ENCODE measurements at places on chromosomes 7 and 10. TPM values are rescaled to one million over a fixed set of nuclear protein-coding genes. Genes with fewer than 3 reads are reported as not detected.

GRCh38 chr7:54778166-54778565, 19.2 kb upstream of the SEC61G start:
- no peaks in the 10 kb centered on the region for H3K36me3 ChIP-seq
- no peaks in the 10 kb centered on the region for H3K27me3 ChIP-seq
- no peak for DNase-seq

DNA sequence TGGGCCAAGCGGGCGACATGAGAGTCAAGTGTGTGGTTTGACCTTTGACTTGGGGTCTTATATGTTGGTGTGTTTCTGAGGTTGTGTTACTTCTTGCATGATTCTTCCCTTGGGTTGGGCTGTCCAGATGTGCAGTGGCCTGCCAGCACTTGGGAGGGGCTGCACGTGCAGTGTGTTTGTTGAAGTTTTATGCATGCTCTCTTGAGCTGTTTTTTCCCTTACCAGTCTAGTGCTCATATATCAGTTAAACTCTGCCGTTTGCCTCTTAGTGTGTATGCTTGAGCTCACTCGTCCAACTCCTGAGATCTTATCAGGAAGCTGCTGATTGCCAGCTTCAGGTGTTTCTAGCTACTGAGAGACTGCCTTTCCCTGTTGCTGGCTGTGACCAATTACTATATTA, 23.1 kb downstream of the SP4 start:
- peaks cover 6% of the 10 kb centered on the region for H3K4me1 ChIP-seq
- no peaks in the 10 kb centered on the region for H3K27me3 ChIP-seq
- H3K36me3 ChIP-seq = no peaks in the 10 kb centered on the region
- no peak for DNase-seq
- H3K27ac ChIP-seq = no peak overlapping the region

DNA sequence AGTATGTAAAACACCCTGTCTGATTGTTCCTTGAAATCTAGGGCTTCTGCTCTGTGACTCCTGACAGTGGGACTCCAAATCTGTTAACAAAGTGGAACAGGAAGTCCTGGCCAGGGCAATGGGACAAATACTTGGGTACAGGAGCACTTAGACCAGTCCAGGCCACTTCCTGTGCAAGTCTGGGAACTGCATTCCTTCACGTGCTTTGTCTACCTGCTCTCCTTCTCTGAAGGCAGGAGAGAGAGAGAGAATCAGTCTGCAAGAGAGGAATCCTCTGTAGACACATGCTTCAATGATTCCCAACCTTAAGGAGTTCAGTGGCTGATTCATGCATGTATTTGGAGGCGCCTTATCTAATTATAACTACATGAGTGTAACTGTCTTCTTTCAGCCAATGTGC, 530.2 kb downstream of the GATA3 start:
- no peaks in the 10 kb centered on the region for H3K36me3 ChIP-seq
- no peak overlapping the region for H3K27ac ChIP-seq
- no peak for DNase-seq
- H3K4me1 ChIP-seq = no peaks in the 10 kb centered on the region
- no peak overlapping the region for H3K4me3 ChIP-seq
- H3K27me3 ChIP-seq = no peaks in the 10 kb centered on the region

GRCh38 chr10:17368708-17369272, 85.6 kb downstream of the ST8SIA6 start:
- no peaks in the 10 kb centered on the region for H3K27me3 ChIP-seq
- H3K4me3 ChIP-seq = no peak overlapping the region
- no peaks in the 10 kb centered on the region for H3K36me3 ChIP-seq
- H3K4me1 ChIP-seq = no peaks in the 10 kb centered on the region

GRCh38 chr10:124221356-124222317, 128.2 kb upstream of the CHST15 start:
- no peak overlapping the region for H3K27ac ChIP-seq
- DNase-seq = no peak
- H3K4me1 ChIP-seq = no peaks in the 10 kb centered on the region
- no peaks in the 10 kb centered on the region for H3K27me3 ChIP-seq
- H3K36me3 ChIP-seq = no peaks in the 10 kb centered on the region
- no peak overlapping the region for H3K4me3 ChIP-seq

GRCh38 chr7:108299251-108299973, 156.8 kb downstream of the NRCAM start:
- H3K27me3 ChIP-seq = no peaks in the 10 kb centered on the region
- DNase-seq = no peak
- H3K4me1 ChIP-seq = no peaks in the 10 kb centered on the region
- H3K36me3 ChIP-seq = no peaks in the 10 kb centered on the region

GPR26 gene
- total RNA-seq = not detected

GRCh38 chr10:98269435-98269912, 1.5 kb upstream of the LOXL4 start:
- H3K27me3 ChIP-seq = no peaks in the 10 kb centered on the region

DNA sequence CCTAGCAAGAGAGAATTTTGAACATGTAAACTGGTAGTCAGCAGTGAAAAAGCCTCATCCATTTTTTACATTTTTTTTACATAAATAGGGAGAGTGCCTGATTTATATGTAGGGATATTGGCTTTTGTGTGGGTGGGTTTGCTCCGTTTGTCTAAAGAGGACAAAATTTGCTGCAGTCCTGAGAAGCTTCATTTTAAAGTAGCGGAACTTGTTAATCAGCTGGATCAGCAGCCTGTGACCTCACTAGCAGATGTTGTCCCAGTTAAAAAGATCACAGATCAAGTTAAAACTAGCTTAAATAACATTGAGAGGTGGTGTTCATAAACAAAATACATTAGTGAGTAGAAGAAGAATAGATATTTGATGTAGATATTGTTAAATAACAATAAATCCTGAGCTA, 2.6 kb downstream of the ATRNL1 start:
- no peak overlapping the region for H3K27ac ChIP-seq
- no peak overlapping the region for H3K4me3 ChIP-seq
- H3K4me1 ChIP-seq = peaks cover 4% of the 10 kb centered on the region
- peaks cover 19% of the 10 kb centered on the region for H3K27me3 ChIP-seq
- DNase-seq = no peak
- no peaks in the 10 kb centered on the region for H3K36me3 ChIP-seq

WIPF3 gene
- total RNA-seq = 6.9 TPM

PLAU gene
- total RNA-seq = 1.8 TPM

GRCh38 chr7:4791738-4792536, 16.5 kb downstream of the AP5Z1 start:
- H3K36me3 ChIP-seq = peaks cover 37% of the 10 kb centered on the region
- H3K4me3 ChIP-seq = peak overlapping the region; percentile 72
- no peaks in the 10 kb centered on the region for H3K4me1 ChIP-seq
- H3K27me3 ChIP-seq = no peaks in the 10 kb centered on the region

CTAGE4 gene
- total RNA-seq = not detected

DNA sequence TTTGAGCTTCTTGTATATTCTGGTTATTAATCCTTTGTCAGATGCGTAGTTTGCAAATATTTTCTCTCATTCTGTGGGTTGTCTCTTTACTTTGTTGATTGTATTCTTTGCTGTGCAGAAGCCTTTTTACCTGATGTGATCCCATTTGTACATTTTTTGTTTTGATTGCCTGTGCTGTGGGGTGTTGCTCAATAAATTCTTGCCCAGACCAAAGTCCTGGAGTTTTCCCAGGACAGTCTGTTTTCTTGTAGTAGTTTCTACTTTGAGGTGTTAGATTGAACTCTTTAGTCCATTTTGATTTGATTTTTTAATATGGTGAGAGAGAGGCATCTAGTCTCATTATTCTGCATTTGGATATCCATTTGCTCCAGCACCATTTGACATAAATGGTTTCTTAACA, 588.7 kb upstream of the MBL2 start:
- H3K27me3 ChIP-seq = no peaks in the 10 kb centered on the region
- no peak for DNase-seq
- no peaks in the 10 kb centered on the region for H3K36me3 ChIP-seq
- H3K4me1 ChIP-seq = no peaks in the 10 kb centered on the region
- H3K4me3 ChIP-seq = no peak overlapping the region

CPSF4 gene
- total RNA-seq = 26.2 TPM

GRCh38 chr10:27192284-27192683, 37.1 kb downstream of the MASTL start:
- DNase-seq = peak; percentile 42
- no peaks in the 10 kb centered on the region for H3K4me1 ChIP-seq
- H3K36me3 ChIP-seq = no peaks in the 10 kb centered on the region
- no peaks in the 10 kb centered on the region for H3K27me3 ChIP-seq

DNA sequence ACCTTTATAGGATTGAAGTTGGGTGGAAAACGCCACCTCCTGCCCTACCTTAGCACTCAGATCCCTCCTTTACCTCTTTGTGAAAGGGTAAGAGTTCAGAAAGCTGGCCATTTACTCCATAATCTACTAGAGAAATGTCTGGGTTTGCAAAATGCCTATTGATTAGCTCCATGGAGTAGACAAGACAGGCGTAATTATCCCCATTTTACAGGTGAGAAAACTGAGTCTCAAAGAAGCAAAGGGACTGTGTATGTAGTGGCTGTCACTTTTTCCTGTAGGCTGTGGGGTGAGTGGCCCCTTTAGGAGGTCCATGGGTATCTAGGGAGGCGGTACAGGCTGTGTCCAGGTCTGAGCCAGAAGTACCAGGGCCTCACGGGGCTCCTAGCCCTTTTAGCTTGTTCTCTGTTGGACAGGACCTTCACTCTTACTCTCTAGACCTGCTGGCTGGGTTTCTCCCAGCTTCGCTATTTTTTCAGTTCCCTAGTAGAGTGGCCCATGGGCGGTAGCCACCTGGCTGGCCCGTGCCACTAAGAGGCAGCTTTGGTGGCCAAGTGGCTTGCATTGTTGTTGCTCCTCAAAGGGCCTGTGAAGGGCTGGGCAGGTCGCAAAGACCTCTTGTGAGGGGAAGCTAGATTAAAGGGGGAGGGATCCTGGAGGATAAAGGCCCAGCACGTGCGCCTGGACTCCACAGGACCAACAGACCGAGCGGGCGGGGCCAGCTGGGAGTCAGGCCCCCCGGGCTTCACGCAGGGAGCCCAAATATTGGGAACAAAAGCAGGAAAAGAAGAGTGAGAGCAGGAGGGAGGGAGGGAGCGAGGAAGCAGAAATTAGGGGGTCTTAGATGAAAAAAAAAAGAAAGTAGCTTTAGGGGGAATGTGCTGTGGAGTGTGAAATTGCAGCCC, 4.7 kb upstream of the PAX2 start:
- peaks cover 36% of the 10 kb centered on the region for H3K4me1 ChIP-seq
- H3K4me3 ChIP-seq = no peak overlapping the region
- peaks cover 92% of the 10 kb centered on the region for H3K27me3 ChIP-seq
- no peak for DNase-seq

RPEL1 gene
- total RNA-seq = not detected

GRCh38 chr7:45176091-45176490, 18.5 kb downstream of the RAMP3 start:
- DNase-seq = no peak
- H3K27me3 ChIP-seq = no peaks in the 10 kb centered on the region
- no peaks in the 10 kb centered on the region for H3K4me1 ChIP-seq
- no peaks in the 10 kb centered on the region for H3K36me3 ChIP-seq
- H3K27ac ChIP-seq = no peak overlapping the region

DNA sequence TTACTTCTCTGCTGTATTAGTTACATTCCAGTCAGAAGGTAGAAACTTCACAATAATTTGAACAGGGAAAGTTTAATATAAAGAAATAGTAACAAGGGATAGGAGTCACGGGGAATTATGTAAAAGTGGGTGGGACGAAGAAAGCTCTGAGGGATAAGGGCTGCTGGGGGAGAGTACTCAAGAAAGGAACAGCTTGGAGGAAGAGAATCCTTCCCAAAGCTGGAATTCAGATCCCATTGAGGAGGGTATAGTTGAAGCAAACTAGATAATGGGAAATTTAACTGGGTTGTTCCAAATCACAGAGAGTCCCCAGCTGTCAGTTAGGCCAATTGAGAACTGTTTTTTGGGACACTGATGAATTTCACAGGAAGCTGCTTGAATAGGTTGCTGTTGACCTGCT, 53.2 kb upstream of the MACC1 start:
- H3K36me3 ChIP-seq = no peaks in the 10 kb centered on the region
- no peaks in the 10 kb centered on the region for H3K4me1 ChIP-seq
- no peaks in the 10 kb centered on the region for H3K27me3 ChIP-seq
- H3K27ac ChIP-seq = no peak overlapping the region

GRCh38 chr7:156460858-156461627, 179.5 kb upstream of the RNF32 start:
- H3K4me3 ChIP-seq = no peak overlapping the region
- no peaks in the 10 kb centered on the region for H3K4me1 ChIP-seq
- H3K27me3 ChIP-seq = no peaks in the 10 kb centered on the region
- no peaks in the 10 kb centered on the region for H3K36me3 ChIP-seq
- H3K27ac ChIP-seq = no peak overlapping the region

FAM221A gene
- 2.8 TPM for total RNA-seq

DNA sequence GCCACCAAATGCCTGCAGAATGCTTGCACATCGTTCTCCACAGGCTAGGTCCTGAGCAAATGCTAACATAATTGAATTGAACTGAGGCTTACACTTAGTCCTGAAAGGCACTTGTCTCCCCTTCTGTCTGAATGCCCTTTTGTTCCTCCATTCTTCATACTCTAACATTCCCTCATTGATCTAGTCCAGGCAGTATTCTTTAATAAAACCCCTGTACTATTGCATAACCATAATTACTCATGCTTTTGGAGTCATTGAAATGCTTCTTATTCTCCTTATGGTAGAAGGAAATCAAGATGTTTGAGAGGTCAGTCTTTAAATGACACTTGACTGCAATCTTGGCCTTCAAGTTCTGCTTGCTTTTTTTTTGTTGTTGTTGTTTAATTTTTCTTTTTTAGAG, 7.1 kb downstream of the PI4K2A start:
- H3K27ac ChIP-seq = no peak overlapping the region
- H3K27me3 ChIP-seq = no peaks in the 10 kb centered on the region

DNA sequence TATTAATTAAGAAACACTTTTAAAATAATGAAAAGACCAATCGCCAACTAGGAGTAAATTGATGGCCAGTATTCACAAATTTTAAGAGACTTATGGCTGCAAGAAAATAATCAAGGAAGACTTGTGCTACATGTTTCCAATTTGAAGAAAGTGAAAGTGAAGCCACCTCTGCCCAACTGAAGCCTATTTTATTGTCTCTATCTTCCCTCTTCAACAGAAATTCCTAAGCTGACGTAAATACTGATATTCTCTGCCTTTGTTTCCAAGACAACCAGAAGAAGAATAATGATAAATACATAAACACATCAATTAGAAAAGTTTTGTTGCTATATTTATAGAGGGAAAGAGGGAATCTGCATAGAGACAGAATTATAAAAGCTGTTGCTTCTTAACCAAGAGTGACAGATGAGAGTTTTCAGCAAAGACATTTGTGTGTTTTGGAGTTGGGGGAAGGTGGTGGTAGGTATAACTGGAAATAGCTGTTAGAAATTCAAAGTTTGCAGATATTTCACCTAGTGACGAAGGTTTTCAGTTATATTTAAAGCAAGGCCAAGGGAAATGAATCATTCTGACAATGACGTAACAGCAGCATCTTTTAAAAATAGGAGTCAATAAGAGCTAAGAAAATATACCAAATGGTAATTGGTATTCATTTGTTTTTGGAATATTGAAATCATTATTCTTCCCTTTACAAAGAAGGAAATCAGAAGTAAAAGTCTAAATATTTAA, 576.6 kb upstream of the SORCS1 start:
- no peaks in the 10 kb centered on the region for H3K27me3 ChIP-seq
- no peak overlapping the region for H3K4me3 ChIP-seq
- H3K4me1 ChIP-seq = no peaks in the 10 kb centered on the region

DNA sequence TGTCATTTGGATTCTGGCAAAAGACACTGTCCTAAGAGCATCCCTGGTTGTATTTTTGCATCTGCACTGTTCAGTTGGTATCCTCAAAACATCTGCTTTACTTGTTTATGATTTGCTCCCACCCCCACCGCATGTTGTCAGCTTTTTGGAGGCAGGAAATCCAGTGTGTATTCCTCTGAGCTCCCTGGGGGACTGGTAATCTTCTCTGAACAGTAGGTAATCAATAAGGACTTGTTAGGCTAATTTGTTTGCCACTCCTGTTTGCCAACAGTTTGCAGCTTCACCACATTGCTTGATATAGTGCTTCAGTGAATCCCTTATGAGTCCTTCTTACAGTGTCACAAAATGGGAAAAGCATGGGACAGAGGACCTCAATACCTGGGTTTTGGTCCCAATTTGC, 49.1 kb downstream of the FEZF1 start:
- H3K27me3 ChIP-seq = no peaks in the 10 kb centered on the region
- DNase-seq = no peak
- H3K4me1 ChIP-seq = no peaks in the 10 kb centered on the region
- H3K36me3 ChIP-seq = no peaks in the 10 kb centered on the region
- H3K27ac ChIP-seq = no peak overlapping the region
